Femur (tissue), 1 donor: ENCODE measurements at places on chromosomes 12 and 14.

DNA sequence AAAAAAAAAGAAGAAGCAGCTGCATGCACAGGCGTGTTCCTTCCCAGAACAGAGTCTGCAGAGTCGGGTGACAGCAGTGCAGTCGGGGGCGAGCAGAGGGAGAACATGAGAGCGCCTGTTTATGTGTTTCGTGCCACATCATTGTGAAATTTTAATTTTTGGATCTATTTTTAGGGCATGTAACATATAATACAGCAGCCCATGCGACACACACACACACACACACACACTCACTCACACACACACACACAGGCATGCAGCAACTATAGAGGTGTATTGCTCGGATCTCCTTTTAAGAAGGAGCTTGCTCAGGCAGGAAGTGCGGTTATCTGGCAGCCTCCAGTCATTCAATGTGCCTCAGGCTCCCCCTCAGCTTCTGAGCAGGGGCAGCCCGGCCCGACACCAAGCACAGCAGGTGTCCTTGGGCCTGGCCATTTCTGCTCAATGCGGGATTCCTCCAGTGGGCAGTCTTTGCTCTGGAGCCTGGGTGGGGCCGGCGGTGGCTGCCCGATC, 71.8 kb downstream of the ZNF664 start:
- no peak for DNase-seq

DNA sequence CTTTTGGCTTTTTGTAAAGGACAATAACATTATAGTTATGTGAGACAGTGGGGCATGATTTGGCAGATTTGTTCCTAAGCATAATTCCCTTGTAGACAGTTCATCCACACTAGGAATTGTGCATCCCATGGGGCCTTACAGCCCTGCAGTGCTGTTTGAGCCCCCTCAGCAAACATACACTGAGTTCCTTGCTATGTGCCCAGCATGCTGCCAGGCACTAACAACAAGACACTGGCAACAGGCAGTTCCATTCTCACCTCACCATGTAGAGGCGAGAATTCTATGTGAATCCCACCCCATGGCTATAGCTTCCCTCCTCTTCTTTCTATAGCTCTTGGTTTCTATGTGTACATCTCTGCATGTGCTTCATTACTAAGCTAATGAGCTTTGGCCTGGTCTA, 1.9 kb downstream of the THTPA start:
- DNase-seq = no peak

DNA sequence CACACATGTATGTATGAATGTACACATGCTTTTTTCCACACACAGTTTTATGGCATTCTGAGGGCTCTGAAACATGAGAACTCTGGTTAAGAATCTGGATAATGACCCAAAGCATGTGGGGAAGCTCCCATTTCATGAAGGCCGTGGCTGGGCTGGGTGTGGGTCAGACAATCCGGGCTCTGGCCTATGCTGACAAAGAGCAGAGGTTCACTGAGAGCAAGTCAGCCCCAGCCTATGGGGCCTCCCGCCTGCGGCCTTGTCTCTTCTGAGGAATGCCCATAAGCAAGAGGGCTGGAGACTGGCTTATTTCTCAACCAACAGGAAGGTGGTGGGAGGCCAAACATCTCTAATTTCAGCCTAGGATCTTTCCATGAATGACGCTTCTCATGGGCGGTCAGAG, 8.5 kb downstream of the MYH6 start:
- DNase-seq = no peak

DNA sequence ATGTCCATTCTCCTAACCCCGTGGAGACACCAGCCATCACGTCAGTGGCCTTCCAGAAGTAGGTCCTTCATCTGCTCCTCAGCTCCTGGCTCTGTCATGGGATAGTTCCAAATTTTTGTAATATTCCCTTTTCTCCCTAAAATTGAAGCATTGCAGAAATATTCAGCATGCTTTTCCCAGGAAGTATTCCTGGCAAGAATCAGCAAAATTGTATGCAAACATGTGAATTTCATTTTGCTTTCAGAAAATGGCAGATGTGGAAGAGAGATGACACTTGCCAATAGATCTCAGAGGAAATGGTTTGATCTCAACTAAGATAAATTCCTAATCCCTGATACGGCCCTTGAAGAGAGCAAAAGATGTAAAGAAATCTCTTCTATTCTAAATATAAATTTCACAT, 298.9 kb downstream of the ITPR2 start:
- DNase-seq = no peak

- no peak for DNase-seq
Observed at GRCh38 chr14:84465880-84466279, 1064.1 kb upstream of the FLRT2 start.

GRCh38 chr12:110694330-110694901, 5.5 kb upstream of the HVCN1 start:
- DNase-seq = peak; percentile 64

DNA sequence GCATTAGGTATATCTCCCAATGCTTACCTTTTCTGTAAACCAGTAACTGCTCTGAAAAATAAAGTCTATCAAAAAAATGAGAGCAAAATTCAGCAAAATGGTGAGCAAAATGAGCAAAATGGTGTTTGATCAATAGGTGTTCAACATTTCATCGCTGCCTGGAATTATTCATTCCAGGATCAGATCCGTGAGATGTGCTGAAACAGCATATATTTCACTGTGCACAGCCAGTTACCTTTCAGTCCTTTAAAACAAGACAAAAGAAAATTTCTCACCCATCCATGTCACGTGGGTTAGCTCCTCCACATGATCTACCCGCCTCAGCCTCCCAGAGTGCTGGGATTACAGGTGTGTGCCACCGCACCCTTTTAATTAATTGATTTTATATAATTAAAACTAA, 8.1 kb upstream of the FGF23 start:
- DNase-seq = no peak

DNA sequence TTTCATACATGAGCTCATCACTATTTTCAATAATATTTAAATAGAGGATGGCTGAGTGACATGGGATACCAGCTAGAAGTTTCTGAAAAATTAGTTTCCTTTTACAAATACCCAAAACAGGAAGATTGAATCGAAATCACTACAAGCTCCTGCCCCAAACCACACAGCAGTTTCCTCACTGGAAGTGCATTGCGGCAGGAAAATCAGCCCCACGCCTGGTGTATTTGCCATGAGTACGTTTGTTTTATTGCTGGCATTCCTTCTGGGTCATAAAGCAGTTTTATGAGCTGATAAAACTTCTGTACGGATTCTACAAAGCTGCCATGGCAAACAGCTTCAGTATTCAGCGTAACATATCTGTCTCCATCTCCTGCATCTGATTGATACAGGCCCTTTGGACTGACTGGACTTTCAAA, 23.7 kb downstream of the CDC42BPB start:
- no peak for DNase-seq

- DNase-seq = no peak
Observed at GRCh38 chr14:87998482-87998881, 5.5 kb upstream of the GALC start.

GRCh38 chr12:107832441-107832840, 57.9 kb downstream of the ASCL4 start:
- DNase-seq = no peak

- DNase-seq = no peak
Observed at GRCh38 chr14:92511453-92512238, 1.9 kb upstream of the RIN3 start.

DNA sequence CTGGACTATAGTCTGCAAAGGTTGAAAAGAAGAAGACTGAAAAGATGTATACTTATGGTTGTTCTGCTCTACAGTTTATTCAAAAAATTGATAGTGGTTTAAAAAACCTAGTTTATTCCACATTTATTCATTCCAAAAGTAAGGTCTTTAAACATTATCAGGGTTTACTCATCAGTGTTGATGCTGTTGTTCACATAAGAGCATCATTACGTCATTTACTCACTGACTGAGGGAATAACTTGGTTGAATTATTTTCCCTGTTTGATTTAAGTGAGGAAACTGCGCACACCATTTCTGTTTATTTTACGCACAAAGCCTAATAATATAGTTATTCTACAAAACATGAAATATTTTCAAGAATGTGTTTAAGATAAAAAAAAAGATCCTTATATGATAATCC, 303.1 kb upstream of the PRKD1 start:
- DNase-seq = no peak

GRCh38 chr12:99282086-99282485, 365.5 kb upstream of the GARIN6 start:
- no peak for DNase-seq

DNA sequence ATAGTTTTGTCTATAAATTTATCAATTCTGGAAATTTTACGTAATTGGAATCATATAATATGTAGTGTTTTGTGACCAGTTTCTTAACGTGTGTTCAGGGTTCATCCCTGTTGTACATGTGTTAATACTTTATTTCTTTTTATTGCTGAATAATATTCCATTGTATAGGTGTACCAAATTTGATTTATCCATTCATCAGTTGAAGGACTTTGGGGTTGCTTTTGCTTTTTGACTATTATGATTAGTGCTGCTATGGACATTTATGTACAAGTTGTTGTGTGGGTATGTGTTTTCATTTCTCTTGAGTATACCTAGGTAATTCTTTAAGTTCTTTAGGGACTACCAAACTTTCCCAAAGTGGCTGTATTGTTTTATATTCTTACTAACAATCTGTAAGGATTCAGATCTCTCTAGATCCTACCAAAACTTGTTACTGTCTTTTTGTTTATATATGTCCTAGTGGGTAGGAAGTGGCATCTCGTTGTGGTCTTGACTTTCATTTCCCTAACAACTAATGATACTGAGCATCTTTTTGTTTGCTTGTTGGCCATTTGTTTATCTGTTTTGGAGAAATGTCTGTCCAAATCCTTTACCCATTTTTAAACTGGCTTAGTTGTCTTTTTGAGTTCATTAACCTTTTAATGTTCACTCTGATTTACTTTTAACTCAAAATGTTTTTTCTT, 14.9 kb downstream of the VRK1 start:
- DNase-seq = no peak

DNA sequence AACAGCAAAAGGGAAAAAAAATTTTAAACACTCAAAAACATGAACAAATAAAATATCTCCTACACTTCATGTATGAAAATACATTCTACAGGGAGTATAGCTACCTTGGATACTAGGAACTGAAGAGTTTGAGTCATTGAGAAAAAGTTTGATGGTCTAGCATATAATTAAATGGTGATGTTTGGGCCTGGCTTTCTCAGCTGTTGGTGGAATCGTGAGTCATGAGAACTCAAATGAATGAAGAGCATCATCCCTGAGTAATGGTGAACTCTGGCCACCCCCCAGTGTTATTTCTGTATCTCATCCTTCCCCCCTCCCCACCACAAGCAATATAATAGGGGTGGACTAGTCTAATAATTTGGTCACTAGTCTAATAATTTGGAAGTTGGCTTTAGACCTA, 6.7 kb upstream of the SLC6A15 start:
- DNase-seq = no peak

GRCh38 chr12:118418385-118419057, 42.2 kb downstream of the SUDS3 start:
- no peak for DNase-seq

- no peak for DNase-seq
Observed at GRCh38 chr12:39071611-39072010, 166.2 kb upstream of the CPNE8 start.

GRCh38 chr12:87921621-87922020, 107.6 kb downstream of the C12orf50 start:
- DNase-seq = no peak

GRCh38 chr12:6769666-6770065, 2.7 kb upstream of the LAG3 start:
- DNase-seq = no peak

DNA sequence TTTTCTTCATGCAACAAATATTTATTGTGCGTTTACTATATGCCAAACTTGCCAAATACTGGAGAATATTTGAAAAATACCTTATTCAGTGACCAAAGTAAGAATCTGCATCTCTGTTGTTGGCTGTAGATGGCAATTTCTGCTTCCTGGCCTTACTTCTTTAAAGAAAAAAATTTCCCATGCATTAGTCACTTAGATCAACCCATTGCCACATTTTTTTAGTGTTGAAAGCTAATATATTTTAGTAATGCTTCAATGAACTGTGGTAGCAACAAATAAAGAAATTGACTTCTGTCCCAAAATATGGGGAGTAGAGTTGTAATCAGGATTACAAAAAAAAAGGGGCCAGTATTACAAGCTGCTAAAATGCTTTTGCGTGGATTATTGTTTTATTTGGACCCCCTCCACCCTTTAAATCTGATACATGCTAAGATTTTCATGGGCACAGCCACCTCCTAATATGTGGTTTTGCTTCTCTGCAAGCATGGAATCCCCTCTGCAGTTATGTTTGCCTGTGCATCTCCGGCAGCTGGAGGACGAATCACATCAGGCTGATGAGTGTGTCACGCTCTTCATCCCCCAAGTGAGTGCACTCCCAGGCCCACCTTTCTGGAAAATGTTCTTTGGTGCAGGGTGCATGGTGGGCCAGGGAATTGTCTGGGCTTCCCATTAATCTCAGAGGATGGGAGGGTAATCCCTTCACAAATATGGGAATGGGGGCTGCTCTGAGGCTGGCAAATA, 38.1 kb upstream of the PTCSC3 start:
- DNase-seq = no peak

- DNase-seq = no peak
Observed at GRCh38 chr12:51382173-51382572, 9.0 kb downstream of the GALNT6 start.

DNA sequence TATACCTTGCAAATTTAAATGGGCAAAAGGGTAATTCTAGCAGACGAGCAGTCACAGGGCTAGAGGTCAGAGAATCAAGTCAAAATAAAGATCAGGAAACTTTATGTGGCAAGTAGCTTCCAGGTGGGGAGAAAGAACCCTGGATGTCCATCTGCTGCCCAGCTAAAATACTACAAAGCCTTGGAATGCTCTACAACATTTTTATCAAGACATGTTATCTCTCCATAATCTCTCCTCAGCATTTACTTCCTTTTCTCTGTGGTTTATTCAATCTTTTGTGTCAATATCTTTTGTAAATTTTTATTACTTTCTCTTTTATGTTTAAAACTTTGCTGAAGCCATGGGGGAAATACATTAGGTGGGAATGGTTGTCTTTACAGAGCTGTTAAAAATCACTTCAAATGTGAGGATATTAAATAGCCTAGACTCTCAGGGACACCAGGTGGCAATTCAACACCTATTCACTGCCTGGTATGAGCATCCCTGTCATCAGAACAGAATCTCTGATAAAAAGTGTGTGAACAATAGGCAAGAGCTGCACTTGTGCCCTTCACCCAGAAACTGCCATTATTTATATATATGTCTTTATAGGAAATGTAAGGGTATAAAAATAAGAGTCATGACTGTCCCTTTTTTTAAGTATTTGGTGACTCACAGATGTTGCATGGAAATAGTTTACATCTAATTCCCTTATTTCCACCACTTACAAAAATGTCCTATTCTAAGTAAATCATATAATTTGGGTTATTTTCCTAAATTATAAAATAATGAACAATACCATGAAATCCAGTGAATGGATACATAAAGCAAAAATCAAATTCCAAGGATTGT, 152.9 kb downstream of the EPS8 start:
- DNase-seq = no peak

- no peak for DNase-seq
Observed at GRCh38 chr12:53186745-53187144, 6.0 kb upstream of the CSAD start.

GRCh38 chr12:63064080-63064479, 86.9 kb downstream of the AVPR1A start:
- DNase-seq = no peak

GRCh38 chr14:32090686-32091085, 13.6 kb downstream of the ARHGAP5 start:
- DNase-seq = no peak
